Neural crest cell (in vitro differentiated cells): ENCODE measurements at places on chromosomes 2 and 18. TPM values are rescaled to one million over a fixed set of nuclear protein-coding genes. Genes with fewer than 3 reads are reported as not detected.

HTR2B gene
- not detected in 2 replicates for total RNA-seq

SLC20A1 gene
- total RNA-seq, result 114 and 116 TPM in 2 replicates

- H3K27ac ChIP-seq, result no peak overlapping the region
- no peak for DNase-seq
- peaks cover 36% of the 10 kb centered on the region for H3K36me3 ChIP-seq
- H3K27me3 ChIP-seq, result no peaks in the 10 kb centered on the region
- H3K4me1 ChIP-seq, result peaks cover 4% of the 10 kb centered on the region
Measured at GRCh38 chr18:79912409-79912991, 39.0 kb downstream of the SLC66A2 start.

GRCh38 chr2:31232586-31232985 lies 1.4 kb upstream of the EHD3 start:
- peaks cover 14% of the 10 kb centered on the region for H3K27me3 ChIP-seq
- H3K27ac ChIP-seq, result no peak overlapping the region
- H3K4me1 ChIP-seq, result peaks cover 42% of the 10 kb centered on the region
- DNase-seq, result no peak
- no peaks in the 10 kb centered on the region for H3K36me3 ChIP-seq
- no peak overlapping the region for H3K4me3 ChIP-seq

DNA sequence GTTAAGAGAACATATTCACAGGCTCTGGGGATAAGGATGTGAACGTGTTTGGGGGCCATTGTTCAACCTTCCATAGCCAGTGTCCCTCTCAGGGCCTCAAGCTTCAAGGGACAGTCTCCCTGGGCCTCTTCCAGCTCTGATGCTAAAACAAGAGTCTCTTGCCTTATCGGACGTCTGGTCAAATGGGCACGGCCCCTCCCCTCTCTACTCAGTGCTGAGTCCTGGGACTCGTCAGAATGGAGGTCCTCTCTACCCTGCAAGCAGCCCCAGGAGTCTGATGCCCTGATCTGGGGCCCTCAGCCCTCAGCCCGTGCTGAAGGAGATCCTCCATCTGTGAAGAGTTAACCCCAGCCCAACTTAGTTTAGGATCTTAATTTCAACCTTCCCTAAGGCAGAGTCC lies 198.2 kb downstream of the ZFP36L2 start:
- peaks cover 54% of the 10 kb centered on the region for H3K4me1 ChIP-seq
- no peaks in the 10 kb centered on the region for H3K36me3 ChIP-seq
- H3K27ac ChIP-seq, result no peak overlapping the region
